NCI-H2171 treated with DMSO at 0.1 percent for 48 hours (cell line): ENCODE measurements at places on chromosomes 16 and 17.

- DNase-seq: no peak
These were observed 3.3 kb upstream of the ZG16B start for GRCh38 chr16:2826591-2827373.

DNA sequence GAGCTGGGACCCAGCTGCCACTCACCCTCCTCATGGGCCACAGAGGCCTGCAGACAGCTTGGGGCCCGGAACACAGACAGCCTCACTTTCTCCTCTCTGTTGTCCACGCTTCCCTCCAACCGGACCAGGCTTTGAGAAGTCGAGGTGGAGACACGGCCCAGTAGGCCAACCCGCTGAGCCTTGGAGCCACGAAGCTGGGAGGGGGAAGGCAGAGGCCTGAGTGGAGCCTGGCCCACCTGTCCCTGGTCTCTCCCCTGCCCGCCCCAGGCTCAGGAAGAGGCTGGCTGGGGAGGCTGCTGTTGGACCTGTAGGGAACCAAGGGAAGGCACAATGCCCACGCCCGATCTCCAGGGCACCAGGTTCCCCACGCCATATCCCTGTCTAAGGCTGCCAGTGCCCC lies 48.1 kb downstream of the RMI2 start:
- DNase-seq: no peak

- DNase-seq: no peak
These were observed 6.0 kb upstream of the CDC6 start for GRCh38 chr17:40281663-40282062.

GRCh38 chr17:33038740-33039139 lies 47.1 kb downstream of the SPACA3 start:
- DNase-seq: no peak

GRCh38 chr16:54526916-54527315 lies 240.3 kb upstream of the IRX3 start:
- DNase-seq: no peak

- no peak for DNase-seq
These were observed 17.5 kb downstream of the NDUFAF8 start for GRCh38 chr17:81256616-81257015.

DNA sequence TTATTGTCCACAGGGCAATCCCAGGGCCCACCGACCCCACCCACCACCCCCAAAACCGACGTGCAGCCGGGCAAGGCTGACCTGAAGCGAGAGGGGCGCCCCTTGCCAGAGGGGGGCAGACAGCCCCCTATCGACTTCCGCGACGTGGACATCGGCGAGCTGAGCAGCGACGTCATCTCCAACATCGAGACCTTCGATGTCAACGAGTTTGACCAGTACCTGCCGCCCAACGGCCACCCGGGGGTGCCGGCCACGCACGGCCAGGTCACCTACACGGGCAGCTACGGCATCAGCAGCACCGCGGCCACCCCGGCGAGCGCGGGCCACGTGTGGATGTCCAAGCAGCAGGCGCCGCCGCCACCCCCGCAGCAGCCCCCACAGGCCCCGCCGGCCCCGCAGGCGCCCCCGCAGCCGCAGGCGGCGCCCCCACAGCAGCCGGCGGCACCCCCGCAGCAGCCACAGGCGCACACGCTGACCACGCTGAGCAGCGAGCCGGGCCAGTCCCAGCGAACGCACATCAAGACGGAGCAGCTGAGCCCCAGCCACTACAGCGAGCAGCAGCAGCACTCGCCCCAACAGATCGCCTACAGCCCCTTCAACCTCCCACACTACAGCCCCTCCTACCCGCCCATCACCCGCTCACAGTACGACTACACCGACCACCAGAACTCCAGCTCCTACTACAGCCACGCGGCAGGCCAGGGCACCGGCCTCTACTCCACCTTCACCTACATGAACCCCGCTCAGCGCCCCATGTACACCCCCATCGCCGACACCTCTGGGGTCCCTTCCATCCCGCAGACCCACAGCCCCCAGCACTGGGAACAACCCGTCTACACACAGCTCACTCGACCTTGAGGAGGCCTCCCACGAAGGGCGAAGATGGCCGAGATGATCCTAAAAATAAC lies 3.0 kb downstream of the SOX9 start:
- no peak for DNase-seq

- no peak for DNase-seq
These were observed 5.3 kb downstream of the MNT start for GRCh38 chr17:2395258-2396181.

DNA sequence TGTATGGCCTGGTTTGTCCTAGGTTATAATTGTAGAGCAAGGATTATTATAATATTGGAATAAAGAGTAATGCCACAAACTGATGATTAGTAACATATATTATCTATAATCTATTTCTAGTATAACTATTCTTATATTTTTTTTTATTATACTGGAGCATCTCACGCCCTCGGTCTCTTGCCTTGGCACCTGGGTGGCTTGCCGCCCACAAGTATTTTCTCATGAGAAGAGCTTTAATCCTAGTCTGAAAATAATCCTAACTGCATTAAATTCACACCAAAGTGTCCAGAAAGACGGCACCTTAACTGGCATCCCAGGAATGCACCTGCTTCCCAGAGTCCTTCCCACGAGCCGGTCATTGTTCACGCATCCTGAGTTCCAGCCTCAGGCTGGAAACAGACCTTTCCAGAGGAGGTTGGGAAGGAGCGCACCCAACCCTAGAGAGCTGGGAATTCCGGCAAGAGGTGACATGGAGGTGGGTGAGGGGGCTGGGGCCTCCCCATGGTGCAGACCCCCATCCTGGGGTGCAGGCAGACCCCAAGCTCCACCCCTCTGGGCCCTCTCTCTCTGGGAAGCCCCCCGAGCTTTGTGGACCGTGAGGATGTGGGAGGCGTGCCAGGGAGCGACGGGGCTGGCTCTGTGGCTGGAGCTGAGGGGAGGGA lies 15.9 kb downstream of the CHMP1A start:
- DNase-seq: no peak

- DNase-seq: no peak
These were observed 79.9 kb downstream of the NCOR1 start for GRCh38 chr17:16135461-16135860.

- DNase-seq: no peak
These were observed 19.7 kb downstream of the SLC7A6 start for GRCh38 chr16:68283801-68284598.

DNA sequence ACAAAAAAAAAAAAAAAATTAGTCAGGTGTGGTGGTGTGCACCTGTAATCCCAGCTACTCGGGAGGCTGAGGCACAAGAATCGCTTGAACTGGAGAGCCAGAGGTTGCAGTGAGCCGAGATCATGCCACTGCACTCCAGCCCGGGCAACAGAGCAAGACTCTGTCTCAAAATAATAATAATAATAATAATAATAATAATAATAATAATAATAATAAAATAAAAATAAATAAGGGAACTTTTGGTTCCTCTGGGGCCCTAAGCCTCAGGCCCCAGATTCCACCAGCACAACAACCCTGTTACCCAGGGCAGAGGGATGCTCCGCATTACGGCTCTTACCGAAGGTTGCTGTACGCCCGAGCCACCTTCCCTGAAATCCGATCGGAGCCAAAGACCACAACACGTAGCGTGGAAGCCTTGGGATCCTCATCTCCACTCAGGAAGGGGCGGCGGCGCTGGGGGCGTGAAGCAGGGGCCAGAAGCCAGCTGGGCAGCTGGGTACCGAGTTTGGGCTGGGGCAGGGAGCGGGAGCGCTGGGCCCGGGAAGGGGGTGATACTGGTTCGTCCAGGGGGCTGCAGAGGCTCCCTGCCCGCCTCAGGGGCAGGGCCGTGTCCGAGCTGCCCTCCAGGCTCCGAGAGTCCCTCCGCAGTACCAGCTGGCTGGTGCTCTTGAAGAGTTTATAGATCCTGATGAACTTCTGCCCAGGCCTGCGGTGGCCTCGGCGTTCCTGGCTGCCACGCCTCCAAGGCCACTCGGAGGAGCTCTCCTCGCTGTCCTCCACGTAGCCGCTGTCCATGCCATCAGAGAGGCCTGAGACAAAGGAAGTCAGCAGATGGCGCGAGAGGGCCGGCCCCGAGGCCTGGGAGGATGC lies 20.6 kb upstream of the PIK3R6 start:
- no peak for DNase-seq

DNA sequence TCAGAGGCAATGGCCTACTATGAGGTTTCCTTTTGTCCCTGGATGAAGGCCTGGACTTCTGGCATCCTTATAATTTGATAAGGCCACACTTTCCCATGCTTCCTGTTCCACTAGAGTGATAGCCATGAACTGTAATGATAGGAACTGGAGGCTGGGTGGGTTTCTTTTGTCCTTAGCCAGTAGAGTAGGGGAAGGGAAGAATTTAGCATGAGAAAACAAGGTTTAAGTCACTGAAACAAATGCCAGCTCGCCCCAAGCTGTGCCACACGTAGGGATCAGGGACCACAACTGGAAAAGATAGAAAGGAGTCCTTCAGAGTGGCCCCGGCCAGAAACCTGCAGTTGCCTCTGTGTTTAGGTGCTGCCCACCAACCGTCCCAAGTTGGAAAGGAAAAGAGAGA lies 80.9 kb upstream of the C17orf78 start:
- no peak for DNase-seq
